ENCODE measurements at places on chromosomes 6 and 20.

DNA sequence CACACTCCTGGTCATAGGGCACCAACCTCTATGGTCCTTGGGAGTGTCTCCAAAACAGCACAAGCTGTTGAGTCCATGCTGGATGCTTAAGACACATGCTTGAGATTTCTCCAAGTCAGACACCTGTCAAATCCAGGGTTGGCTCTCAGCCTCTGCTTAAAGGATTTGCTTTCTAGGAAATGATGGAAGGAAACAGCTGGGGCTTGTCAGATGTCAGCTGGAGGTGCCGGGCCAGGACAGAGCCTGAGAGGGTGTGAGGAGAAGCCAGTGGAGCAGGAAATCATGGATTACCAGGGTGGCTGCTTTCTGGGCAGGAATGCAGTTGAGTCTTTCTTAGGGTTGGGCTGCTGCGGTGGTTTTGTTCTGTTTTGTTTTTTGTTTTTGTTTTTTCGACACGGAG, 83.0 kb upstream of the FAM184A start:
- no peak for DNase-seq

DNA sequence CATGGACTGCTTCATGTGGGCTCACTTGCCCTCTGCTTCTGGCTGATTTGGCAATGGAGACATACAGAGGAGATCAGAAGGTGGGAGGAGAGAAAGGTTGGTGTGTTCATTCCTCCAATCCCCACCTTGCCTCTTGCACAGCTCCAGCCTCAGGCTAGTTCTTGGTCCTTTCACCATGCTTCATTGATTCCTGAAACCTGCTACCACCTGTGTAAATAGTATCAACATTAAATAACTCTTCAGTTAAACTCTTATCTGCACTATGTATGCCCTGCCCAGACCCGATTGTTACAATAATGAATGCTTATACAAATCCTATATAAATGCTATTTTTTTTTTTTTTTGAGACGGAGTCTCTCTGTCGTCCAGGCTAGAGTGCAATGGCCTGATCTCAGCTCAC, 174.5 kb downstream of the CD83 start:
- no peak for DNase-seq

- DNase-seq = no peak
These were observed 510.5 kb downstream of the HACE1 start for GRCh38 chr6:104349191-104349590.

- DNase-seq = no peak
These were observed 214.7 kb downstream of the PAX1 start for GRCh38 chr20:21920211-21920610.

DNA sequence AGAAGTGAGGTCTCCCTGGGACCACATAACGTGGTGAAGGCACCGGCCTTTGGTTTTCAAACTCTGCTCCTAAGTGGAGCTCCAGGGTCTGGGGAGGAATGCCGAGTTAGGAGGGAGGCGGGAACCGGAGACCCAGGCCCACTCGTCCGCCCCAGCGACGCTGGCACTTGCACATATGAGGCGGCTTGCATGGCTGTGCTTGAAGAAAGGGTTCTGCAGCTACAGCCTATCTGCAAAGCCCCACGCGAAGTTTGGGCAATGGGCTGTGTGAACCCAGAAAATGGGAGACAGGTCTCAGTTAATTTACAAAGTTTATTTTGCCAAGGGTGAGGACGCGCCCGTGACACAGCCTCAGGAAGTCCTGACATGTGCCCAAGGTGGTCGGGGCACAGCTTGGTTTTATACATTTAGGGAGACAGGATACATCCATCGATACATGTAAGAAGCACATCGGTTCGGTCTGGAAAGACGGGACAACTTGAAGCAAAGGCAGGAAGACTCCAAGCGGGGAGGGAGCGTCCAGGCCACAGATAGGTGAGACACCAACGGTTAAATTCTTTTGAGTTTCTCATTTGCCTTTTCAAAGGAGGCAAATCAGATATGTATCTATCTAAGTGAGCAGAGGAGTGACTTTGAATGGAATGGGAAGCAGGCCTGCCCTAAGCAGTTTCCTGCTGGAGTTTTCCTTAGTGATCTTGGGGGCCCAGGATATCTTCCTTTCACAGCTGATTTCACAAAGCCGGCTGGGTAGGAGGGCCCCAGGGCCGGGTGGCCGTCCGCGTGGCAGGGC, 782 bp upstream of the PCMTD2 start:
- DNase-seq = no peak

DNA sequence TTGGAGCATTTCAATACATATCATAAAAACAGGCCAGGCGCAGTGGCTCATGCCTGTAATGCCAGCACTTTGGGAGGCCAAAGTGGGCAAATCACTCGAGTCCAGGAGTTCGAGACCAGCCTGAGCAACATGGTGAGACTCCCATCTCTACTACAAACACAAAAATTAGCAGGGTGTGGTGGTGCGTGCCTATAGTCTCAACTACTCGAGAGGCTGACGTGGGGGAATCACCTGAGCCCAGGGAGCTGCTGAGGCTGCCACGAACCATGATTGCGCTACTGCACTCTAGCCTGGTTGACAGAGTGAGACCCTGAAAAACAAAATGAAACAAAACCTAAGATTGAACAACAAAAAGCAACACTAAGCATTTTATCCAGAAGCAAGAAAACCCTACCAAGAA, 47.2 kb downstream of the BACH2 start:
- DNase-seq = no peak

DNA sequence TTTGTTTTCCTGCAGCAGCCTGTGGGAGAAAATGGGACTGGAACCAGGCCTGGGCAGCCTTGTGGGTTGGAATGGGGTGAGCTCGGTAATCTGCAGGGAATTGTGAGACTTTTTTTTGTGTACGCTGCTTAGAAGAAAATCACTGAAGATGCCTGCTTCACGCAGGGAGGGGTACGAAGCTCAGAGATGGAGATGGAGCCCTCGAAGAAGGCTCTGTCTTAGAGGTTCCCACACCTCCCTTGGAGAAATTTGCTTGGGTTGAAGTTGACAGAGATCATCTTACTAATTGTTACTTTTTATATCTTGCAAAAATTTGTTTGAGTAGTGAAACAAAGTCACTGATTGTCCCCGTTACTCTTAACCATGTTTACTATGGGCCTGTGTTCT, 894 bp downstream of the PYGB start:
- DNase-seq = no peak

DNA sequence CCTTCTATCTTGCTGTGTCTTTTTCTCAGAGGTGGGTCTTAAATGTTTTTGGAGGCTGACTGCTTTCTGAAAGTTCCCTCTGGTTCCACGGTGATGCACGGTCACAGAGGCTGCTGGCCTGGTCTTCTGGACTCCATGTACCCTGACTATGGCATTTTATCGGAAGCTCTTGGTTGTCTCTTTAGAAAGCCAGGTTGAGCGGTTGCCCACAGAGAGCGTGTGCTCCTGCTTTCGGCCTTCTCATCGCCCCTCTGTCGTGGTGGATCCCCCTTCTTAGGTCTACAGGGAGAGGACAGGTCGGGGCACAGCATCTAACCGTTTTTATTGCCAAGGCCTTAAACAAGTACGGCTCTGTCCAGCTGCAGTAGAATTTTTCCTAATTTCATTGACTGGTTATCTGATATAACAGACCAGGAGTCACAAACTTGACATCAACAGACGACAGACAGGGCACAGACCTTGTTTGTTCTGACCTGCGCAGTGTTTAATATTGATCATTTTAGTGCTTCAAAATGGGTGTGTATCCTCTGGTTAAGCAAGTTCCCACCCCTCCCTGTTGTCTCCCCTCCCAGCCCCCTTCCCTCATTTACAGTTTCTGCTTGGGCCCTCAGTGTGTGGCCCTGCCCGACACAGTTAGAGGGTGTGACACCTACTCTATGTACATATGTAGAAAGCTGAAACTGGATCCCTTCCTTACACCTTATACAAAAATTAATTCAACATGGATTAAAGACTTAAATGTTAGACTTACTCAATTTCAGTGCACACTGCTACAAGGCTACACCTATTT, 24.7 kb downstream of the SYTL3 start:
- no peak for DNase-seq

DNA sequence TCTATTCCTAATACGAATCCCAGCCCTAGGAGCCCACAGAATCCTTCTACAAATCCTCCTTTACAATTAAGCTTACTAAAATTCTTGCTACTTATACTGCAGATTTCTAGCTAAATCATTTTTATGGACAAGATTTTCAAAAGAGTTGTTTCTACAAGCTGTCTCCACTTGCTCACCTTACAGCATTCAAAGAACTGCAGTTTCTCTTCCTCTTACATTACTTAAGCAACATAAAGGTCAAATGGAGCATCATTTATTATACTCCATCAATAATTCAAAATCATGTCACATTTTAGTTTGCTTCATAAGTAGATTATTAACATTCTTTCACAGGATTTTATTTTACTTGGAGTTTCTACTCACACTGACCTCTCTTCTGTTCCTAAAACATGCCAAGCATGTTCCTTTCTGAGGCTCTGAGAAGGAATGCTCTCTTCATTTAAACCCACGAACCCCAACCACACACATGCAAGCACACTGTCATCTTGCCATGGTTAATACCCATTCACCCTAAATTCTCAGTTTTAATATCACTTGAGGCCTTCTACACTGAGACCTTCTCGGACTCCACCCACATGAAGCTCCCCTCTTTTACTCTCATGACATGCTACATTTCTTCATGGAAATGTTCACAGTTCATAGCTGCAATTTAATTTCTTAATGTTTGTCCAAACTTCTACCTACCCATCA, 388.2 kb downstream of the TBC1D32 start:
- DNase-seq = no peak

DNA sequence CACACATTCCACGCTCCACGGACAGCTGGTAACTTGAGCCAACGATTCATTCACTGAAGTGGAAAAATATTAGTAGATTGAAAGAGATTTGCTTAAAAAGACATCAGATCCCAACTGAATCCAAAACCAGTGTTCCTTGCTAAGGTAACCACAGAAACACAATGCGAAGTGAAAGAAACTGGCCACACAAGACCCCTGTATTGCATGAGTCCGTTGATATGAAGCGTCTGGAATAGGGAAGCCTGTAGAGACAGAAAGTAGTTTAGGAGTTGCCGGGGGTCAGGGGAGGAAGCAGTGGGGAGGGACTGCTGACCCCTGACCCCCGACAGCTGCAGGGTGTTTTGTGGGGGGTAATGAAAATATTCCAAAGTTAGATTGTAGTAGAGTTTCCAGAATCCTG, 10.0 kb downstream of the PCK1 start:
- no peak for DNase-seq

GRCh38 chr6:42030585-42031506, 19.5 kb upstream of the TAF8 start:
- no peak for DNase-seq

- DNase-seq = no peak
These were observed 49.0 kb downstream of the TMEM170B start for GRCh38 chr6:11586536-11586935.

DNA sequence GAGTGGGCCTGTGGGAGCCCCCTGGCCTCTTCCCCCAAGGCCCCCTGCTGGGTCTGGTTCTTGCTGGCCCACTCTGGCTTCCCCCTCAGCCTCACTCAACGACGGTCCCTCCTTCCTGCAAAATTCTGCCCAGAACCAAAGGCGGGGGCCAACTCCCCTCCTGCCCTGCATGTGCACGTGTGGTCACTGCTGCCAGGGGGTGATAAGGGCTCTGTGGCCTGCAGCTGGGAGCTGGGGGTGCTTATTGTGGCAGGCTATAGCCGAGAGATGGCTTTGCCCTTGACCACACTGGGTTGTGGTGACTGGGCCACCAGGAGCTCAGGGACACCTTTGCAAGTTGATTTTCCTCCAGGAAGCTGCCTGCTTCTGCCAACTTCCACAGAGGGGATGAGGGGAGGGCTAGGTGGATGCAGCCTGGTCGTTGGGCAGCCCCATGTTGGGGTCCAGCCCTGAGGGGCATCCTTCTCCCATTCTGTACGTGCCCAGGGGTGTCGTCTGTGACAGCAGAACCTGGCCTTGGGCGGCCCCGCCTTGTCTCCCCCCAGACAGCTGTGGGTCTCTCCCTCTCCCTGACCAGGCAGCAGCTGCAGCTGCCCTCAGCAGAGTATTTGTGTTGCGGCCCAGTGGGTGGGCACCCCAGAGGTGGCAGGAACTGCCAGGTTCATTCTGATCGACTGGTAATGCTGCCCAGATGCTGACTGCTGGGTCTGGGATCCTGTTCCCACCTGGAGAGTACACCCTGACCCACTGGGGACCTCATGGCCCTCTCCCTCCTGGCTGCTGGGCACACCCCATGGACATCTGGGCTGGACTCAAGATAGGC, 5.6 kb downstream of the TCEA2 start:
- DNase-seq = no peak

DNA sequence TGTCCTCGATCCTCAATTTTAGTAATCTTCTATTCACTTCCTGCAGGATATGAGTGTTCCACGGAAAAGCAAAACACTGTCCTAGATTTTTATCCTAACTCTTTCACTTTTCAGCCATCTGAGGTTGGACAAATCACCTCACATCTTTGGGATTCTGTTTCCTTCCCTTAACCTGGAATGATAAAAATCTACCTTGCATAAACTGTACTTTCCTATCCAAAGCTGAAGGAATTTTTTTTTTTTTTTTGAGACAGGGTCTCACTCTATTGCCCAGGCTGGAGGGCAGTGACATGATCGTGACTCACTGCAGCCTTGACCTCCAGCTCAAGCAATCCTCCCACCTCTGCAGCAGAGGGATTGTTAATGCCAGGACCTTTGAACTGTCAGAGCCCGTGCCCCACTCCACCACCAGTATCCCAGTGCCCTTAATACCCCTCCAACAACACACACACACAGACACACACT, 20.5 kb downstream of the CAPN11 start:
- DNase-seq = no peak

- DNase-seq = no peak
These were observed 129.3 kb upstream of the TOP1 start for GRCh38 chr20:40899344-40899743.

DNA sequence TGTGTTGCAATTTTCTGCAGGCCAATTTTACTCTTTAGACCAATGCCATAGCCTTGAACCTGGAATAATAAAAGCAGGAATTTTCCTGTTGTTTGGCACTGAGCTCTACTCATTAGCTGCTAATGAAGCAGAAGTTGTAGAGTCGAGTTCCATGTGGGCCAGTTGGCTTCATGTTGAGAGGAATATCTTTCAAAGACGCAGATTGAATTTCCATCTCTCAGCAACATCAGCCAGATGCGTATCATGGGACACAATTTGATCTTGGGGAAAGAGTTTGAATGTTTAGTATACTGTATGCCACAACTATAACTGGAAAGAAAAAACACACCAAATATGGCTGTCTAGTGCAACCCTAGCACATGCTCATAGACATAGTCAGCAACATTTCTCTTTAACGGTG, 259.6 kb downstream of the BCKDHB start:
- no peak for DNase-seq

DNA sequence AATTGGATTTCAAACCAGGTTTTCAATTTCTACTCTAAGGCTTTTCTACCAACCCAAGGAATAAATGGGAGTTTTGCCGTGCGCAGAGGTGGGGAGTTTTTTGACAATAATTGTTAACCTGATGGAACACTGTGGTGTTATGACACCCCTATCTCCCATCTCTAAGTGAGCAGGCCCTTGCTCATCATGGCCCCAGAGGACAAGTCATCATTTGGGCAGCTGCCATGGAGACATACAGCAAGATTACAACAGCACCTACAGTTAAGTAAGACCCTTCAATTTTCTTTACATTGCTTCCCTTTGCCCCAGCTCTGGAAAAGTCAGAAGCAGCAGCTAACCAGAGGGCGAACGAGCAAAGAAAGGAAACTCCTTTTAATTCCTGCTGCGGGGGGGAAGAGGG, 54.3 kb downstream of the ADGRF5 start:
- no peak for DNase-seq

GRCh38 chr6:82959385-82959941, 106.2 kb downstream of the UBE3D start:
- DNase-seq = peak; percentile 27
